HFFc6 (cell line): ENCODE measurements at places on chromosomes 11 and 22. TPM values are rescaled to one million over a fixed set of nuclear protein-coding genes. Genes with fewer than 3 reads are reported as not detected.

DNA sequence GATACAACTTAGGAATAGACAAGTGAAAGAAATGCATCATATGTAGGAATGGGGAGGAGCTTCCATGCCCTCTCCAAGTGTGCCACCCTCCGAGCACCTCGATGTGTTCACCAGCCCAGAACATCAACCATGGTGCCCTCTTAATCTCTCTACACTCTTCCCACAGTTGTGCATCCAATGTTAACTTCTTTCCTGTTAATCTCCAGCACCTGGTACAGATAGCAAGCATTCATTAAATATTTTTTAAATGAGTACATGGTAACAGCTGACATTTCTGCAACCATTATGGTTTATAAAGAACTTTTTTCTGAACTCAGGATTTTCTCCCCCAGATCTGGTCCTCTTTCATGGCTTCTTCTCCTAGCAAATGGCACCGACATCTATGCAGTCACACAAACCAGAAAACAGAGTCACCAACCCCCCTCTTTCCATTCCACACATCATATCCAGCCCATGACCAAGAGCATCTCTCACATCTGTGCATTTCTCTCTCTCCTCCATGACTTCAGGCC is 118.1 kb upstream of the CLPB start:
- H3K27ac ChIP-seq, result no peak overlapping the region
- peaks cover 24% of the 10 kb centered on the region for H3K27me3 ChIP-seq

DNA sequence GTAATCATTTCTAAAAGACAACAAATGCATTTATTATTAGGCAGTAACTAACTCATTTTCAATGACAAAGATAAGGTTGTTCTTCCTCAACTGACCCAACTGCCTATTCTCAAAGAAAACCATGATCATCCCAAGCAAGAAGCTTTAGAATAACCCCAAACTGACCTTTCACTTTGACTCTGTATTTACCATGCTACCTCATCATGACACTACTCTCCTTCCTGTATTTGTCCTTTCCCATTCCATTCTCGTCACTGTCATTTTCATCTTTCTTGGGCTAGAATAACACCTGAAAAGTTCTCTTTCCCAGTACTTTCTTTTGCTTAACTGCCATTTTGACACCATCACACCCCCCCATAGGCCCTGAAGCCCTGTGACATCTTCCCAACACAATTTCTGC is 48.3 kb downstream of the TCF20 start:
- H3K27ac ChIP-seq, result no peak overlapping the region
- no peaks in the 10 kb centered on the region for H3K36me3 ChIP-seq
- DNase-seq, result no peak
- peaks cover 1% of the 10 kb centered on the region; the same call in 1 of the 2 replicates for H3K27me3 ChIP-seq

- peaks cover 1% of the 10 kb centered on the region; the same call in 1 of the 2 replicates for H3K27me3 ChIP-seq
- H3K4me3 ChIP-seq, result no peak overlapping the region
- no peaks in the 10 kb centered on the region for H3K36me3 ChIP-seq
- no peak for DNase-seq
These were observed 62.9 kb downstream of the FAM83F start for GRCh38 chr22:40057652-40058051.

- peaks cover 17% of the 10 kb centered on the region for H3K36me3 ChIP-seq
- H3K4me1 ChIP-seq, result peaks cover 59% of the 10 kb centered on the region
- DNase-seq, result no peak
- no peak overlapping the region for H3K27ac ChIP-seq
- H3K4me3 ChIP-seq, result no peak overlapping the region
These were observed 38.5 kb upstream of the APLNR start for GRCh38 chr11:57275582-57275981.

GRCh38 chr22:30373331-30374325 is 13.6 kb downstream of the RNF215 start:
- no peak for DNase-seq
- H3K27me3 ChIP-seq, result no peaks in the 10 kb centered on the region; the same call in 1 of the 2 replicates
- peaks cover 4% of the 10 kb centered on the region for H3K4me1 ChIP-seq
- H3K36me3 ChIP-seq, result no peaks in the 10 kb centered on the region
- H3K27ac ChIP-seq, result no peak overlapping the region

DNA sequence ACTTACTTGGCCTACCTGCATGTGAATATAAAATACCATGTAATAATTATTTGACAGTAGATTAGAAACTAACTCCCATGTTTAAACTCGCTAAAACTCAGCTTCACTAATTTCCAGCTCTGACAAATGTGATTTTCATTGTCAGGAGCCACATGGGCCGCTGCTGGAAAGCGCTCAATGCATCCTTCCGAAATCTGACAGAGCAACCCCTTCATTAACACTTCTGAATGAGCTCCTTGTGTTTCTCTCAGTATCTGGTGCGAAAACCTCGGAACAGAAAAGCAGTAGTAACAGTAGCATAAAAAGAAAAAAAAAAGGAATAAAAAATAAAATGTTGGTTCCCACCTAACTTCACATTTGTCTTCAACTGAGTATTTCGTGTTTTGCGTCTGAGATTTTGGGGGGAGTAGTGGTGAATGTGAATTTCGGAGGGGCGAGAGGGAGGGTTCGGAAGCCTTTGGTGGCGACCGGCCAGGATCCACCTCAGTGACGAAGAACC is 710 bp downstream of the MTCH2 start:
- no peak for DNase-seq
- H3K27ac ChIP-seq, result peak overlapping the region; percentile 94
- peaks cover 20% of the 10 kb centered on the region for H3K4me1 ChIP-seq
- H3K27me3 ChIP-seq, result peaks cover 5% of the 10 kb centered on the region; the same call in 1 of the 2 replicates
- H3K36me3 ChIP-seq, result peaks cover 15% of the 10 kb centered on the region
- peak overlapping the region; percentile 99 for H3K4me3 ChIP-seq

- H3K27ac ChIP-seq, result no peak overlapping the region
- no peaks in the 10 kb centered on the region for H3K36me3 ChIP-seq
- peaks cover 40% of the 10 kb centered on the region for H3K27me3 ChIP-seq
- no peak overlapping the region for H3K4me3 ChIP-seq
These were observed 85.6 kb downstream of the CACNG2 start for GRCh38 chr22:36617694-36618522.

- no peak for DNase-seq
- H3K4me1 ChIP-seq, result peaks cover 5% of the 10 kb centered on the region; the same call in 1 of the 2 replicates
- H3K36me3 ChIP-seq, result peaks cover 55% of the 10 kb centered on the region
- H3K4me3 ChIP-seq, result no peak overlapping the region
- no peaks in the 10 kb centered on the region for H3K27me3 ChIP-seq
These were observed 11.5 kb downstream of the ZBED4 start for GRCh38 chr22:49865156-49865555.

GRCh38 chr11:120529911-120530310 is 18.4 kb downstream of the GRIK4 start:
- no peak overlapping the region for H3K27ac ChIP-seq
- no peak overlapping the region for H3K4me3 ChIP-seq
- DNase-seq, result no peak

DNA sequence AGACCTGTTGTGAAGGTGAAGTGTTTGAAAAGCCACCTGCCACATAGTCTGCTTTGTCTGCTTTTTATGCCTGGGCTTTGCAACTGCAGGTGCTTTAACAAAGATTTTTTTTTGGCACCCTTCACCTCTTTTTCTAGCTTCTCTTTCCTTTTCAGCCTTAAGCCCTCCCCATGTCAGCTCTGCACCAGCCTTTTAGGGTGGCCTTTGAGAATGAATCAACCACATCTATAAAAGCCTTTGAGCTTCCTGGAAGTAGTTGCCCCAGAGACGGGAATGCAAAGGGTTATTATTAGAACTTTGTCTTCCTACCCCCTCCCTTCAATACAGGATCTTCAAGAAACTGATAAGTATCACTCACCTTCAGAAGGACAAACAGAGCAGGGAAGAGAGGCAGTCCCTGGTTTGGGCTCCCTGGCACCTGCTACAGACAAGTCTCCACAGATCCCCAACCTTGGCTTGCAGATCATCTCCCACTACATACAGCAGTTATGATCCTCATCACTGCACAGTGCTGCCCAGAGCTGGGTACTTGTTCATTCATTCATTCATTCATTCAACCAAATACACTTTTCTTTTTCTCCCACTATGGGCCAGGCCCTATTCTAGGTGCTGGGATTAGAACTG is 8.0 kb downstream of the PVALB start:
- no peaks in the 10 kb centered on the region for H3K4me1 ChIP-seq
- no peaks in the 10 kb centered on the region for H3K36me3 ChIP-seq
- peaks cover 65% of the 10 kb centered on the region for H3K27me3 ChIP-seq
- H3K27ac ChIP-seq, result no peak overlapping the region
- DNase-seq, result no peak

GRCh38 chr22:48898524-48899250 is 929.0 kb downstream of the BRD1 start:
- DNase-seq, result no peak
- H3K36me3 ChIP-seq, result 0 out of 2 replicates have a peak, but pooled peaks cover 4% of the 10 kb centered on the region
- no peak overlapping the region for H3K4me3 ChIP-seq
- H3K27ac ChIP-seq, result no peak overlapping the region

DNA sequence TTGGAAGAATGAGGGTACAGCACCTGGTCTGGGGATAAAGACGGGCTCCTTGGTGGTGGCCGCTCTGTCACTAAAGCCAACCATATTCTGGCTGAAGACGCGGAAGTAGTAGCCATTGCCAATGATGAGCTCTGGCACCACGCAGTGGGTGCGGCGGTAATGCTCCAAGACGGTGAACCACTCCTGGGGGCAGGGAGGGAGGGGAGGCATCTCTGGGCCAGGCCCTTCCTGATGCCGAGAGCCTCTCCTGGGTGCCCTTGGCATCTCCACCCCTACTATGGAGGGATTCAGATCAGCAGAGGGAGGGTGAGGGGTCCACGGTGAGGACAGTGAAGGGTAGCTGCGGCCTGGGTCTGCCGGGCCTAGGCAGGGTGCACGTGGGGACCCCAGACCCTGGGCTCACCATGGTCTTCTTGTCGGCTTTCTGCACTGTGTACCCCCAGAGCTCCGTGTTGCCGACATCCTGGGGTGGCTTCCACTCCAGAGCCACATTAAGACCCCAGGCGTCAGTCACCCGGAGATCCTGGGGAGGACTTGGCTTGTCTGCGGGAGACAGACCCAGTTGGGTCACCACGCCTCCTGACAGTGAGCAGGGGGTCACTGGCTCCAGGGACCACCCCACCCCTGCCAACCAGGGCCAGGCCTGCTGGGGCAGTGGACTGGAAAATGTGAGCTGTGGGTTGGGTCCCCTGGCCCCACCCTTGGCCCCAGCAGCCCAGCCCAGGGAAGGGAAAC is 19.5 kb downstream of the MYBPC3 start:
- DNase-seq, result no peak
- H3K27ac ChIP-seq, result no peak overlapping the region
- H3K27me3 ChIP-seq, result peaks cover 3% of the 10 kb centered on the region
- no peak overlapping the region for H3K4me3 ChIP-seq
- peaks cover 6% of the 10 kb centered on the region; the same call in 1 of the 2 replicates for H3K4me1 ChIP-seq

GRCh38 chr11:108137212-108137611 is 15.8 kb downstream of the ACAT1 start:
- no peak overlapping the region for H3K4me3 ChIP-seq
- H3K27ac ChIP-seq, result peak overlapping the region; percentile 16; the same call in 1 of the 2 replicates
- peaks cover 9% of the 10 kb centered on the region for H3K4me1 ChIP-seq
- peaks cover 14% of the 10 kb centered on the region for H3K36me3 ChIP-seq
- no peak for DNase-seq

DNA sequence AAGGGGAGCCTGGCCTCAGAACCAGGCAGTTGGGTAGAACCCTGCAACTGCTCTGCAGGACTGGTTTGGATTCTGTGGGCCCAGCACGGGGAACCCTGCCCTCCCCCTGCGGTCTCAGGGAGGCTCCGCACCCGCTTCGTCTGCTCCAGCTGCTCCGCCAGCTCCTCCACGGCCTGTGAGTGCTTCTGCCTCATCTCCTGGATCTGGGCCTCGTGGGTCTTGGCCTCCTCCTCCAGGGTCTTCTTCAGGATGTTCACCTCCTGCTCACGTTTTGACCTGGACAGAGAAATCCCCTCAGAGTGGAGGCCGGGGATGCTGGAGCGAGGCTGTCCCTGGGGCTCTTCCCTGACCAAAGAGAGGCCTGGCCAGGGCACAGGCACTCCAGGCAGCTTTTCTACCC is 41.9 kb downstream of the APOL1 start:
- no peaks in the 10 kb centered on the region for H3K4me1 ChIP-seq
- H3K36me3 ChIP-seq, result peaks cover 43% of the 10 kb centered on the region
- H3K27me3 ChIP-seq, result peaks cover 61% of the 10 kb centered on the region

GRCh38 chr11:12172493-12173013 is 62.2 kb downstream of the MICAL2 start:
- H3K36me3 ChIP-seq, result peaks cover 53% of the 10 kb centered on the region
- no peaks in the 10 kb centered on the region; the same call in 1 of the 2 replicates for H3K27me3 ChIP-seq
- no peak overlapping the region for H3K4me3 ChIP-seq

GRCh38 chr11:61542024-61542461 is 33.5 kb downstream of the LRRC10B start:
- peaks cover 43% of the 10 kb centered on the region for H3K4me1 ChIP-seq
- H3K27ac ChIP-seq, result no peak overlapping the region; the same call in 1 of the 2 replicates
- H3K4me3 ChIP-seq, result no peak overlapping the region
- no peak for DNase-seq

DNA sequence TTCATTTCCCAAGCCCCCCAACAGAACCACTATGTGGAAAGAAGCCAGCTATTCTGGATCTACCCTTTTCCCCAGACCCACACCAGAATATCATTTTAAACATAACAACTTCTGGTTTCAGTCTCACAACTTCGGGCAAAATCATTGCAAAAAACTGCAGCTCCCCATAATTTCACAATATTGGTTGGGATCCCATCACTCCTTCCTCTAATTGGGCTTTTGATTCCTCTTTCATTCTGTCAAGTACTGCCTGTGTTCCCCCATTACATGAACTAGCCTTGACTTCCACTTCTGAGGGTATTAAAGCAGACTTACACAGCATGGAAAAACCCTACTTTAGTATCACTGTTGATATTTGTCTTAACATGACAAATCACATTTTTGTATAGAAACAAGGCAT is 4.1 kb upstream of the APOL3 start:
- no peaks in the 10 kb centered on the region for H3K36me3 ChIP-seq
- no peaks in the 10 kb centered on the region for H3K4me1 ChIP-seq
- no peak overlapping the region for H3K27ac ChIP-seq
- peaks cover 25% of the 10 kb centered on the region for H3K27me3 ChIP-seq
- H3K4me3 ChIP-seq, result no peak overlapping the region

- no peaks in the 10 kb centered on the region; the same call in none of the 2 replicates for H3K27me3 ChIP-seq
- H3K27ac ChIP-seq, result no peak overlapping the region
- H3K4me1 ChIP-seq, result peaks cover 22% of the 10 kb centered on the region; the same call in 1 of the 2 replicates
These were observed 38.8 kb downstream of the PPP2R1B start for GRCh38 chr11:111727431-111727830.

MTMR2 gene
- 42.7 to 52.1 TPM (median 45.9 TPM) in 3 replicates for total RNA-seq

TREH gene
- not detected in 3 replicates for total RNA-seq

SLC17A6 gene
- total RNA-seq, result not detected in 2 replicates

CHKA gene
- 6.8 to 8.3 TPM (median 7.9 TPM) in 3 replicates for total RNA-seq

MS4A15 gene
- not detected in 3 replicates for total RNA-seq

CTSD gene
- total RNA-seq, result 219 to 263 TPM (median 240 TPM) in 3 replicates

PKDREJ gene
- total RNA-seq, result not detected in 3 replicates

EXT2 gene
- 116 to 128 TPM (median 118 TPM) in 3 replicates for total RNA-seq

TBX1 gene
- total RNA-seq, result 0.46 TPM in 1 of 3 replicates, not detected in the others

FZD4 gene
- 11.3 to 12.8 TPM (median 12.7 TPM) in 3 replicates for total RNA-seq
